ENCODE measurements at places on chromosomes 7 and 10.

DNA sequence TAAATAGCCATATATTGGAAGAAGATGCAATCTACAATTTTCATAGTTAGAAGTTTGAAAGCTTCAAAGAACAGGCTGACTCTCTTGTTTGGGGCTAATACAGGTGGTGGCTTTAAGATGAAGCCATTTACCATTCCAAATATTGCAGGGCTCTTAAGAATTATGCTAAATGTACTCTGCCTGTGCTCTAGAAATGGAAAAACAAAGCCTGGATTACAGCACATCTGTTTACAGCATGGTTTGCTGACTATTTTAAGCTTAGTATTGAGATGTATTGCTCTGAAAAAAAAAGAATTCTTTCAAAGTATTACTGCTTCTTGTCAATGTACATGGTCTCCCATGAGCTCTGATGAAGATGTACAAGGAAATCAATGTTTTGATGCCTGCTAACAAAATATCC, 34.2 kb downstream of the AGMO start:
- DNase-seq, result no peak

- no peak for DNase-seq
Observed at GRCh38 chr10:8594176-8594575, 539.7 kb downstream of the GATA3 start.

GRCh38 chr7:128826916-128827247, 3.3 kb upstream of the FLNC start:
- no peak for DNase-seq

DNA sequence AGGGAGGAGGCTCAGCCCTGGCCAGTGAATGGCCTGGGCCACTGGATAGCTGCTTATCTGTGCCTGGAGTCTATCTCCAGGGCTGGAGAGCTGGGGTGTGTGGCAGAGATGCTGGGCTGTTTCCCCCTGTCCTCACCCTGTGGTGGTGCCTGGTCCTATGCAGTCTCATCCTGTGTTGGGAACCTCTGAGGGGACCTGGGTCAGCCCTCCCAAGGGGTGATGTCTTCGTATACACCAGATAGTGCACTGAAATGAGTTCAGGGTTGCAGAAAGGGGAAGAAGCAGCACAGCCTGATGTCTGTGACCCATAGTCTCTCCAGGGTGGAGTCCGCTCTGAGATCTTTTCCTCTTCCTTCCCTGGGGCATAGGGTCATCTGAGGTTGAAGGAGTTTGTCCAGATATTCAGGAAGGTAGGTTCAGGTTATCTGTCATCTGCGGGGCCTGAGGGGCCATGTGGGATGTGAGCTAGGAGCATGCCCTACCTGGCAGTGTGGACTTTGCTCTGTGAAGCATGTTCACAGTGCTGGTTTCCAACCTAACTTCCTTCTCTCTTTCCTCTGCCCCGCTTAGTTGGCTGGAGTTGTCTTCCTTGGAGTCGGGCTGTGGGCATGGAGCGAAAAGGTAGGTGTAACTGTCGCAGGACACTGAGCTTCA, 33.4 kb upstream of the SH2D4B start:
- no peak for DNase-seq

DNA sequence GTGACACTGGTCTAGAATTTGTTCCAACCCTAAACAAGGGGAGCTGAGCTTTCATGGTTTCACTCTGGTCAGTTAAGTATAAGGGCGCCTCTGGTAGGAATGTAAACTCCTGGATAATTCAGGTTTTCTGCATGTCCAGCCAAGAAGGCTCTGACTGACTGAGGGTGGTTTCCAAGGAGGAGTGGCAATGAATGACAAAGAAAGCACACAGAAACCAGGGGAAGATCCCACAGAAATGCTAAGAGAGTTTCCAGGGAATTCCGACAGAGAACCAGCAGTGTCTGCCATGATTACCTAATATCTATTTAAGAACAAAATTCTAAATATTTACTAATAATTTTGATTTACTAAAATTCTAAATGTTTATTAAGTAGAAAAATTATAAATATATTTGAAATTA, 27.3 kb upstream of the NRG3 start:
- no peak for DNase-seq
